ENCODE measurements at places on chromosomes 6 and 20.
A peak's percentile ranks its signal among the peaks of the same experiment; 100 is the strongest.

DNA sequence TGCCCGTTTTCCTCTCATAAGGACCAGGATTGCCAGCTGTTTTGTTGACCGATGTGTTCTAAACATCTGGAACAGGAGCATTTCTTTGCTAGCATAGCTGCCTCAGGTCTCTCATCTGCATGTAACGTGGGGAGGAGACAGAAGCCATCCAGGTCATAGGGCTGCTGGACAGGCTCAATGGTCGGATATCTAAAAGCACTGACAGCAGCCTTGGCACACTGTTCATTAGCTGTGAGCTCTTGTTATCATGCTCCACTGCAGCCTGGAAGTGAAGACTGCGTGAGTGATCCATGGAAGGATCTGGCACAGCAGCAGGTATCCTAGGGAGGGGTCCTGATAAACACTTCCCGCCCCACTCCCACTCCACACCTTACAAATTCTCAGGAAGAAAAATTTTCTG, 175.3 kb downstream of the LRFN2 start:
- no peak for DNase-seq

- no peak for DNase-seq
Observed at GRCh38 chr6:24565196-24565595, 70.4 kb downstream of the ALDH5A1 start.

GRCh38 chr6:107668743-107669474, 155.2 kb downstream of the SCML4 start:
- DNase-seq, result no peak

GRCh38 chr6:15512721-15513120, 150.1 kb downstream of the DTNBP1 start:
- DNase-seq, result no peak

GRCh38 chr6:56906752-56907151, 48.2 kb upstream of the BEND6 start:
- DNase-seq, result no peak

DNA sequence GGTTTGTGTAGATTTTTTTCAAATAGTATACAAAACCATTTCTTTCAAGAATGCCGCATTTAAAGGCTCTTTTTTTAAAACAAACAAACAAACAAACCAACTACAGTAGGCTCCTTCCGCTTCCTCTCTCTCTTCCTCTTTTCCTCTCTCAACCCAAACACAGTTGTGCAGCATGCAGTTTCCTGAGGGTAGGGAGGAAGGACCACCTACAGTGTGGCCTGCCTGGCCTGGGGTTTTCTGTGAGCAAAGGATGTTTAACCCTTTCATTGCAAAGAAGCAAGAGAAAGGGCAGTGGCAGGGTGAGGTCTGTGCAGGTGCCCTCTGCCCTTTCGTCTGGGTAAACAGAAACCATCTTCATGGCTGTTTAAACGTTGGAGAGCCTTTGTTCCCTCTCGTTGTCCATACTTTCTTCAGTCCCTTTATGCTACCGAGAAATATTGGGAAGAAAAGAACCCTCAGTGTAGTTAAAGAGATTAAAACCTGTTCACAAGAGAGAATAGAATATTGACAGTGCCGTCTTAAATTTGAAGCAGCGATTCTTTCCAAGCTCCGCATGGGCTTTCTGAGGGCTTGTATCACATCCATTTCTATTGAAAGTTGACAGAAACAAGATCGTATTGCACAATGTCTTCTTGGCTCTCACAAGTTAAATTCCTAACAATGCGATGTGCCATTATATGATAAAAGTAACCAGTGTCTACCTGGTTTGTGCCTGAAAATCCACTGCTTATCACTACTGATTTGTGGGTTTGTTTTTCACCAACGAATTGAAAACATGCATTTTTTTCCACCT, 215.5 kb upstream of the SNX9 start:
- DNase-seq, result no peak

DNA sequence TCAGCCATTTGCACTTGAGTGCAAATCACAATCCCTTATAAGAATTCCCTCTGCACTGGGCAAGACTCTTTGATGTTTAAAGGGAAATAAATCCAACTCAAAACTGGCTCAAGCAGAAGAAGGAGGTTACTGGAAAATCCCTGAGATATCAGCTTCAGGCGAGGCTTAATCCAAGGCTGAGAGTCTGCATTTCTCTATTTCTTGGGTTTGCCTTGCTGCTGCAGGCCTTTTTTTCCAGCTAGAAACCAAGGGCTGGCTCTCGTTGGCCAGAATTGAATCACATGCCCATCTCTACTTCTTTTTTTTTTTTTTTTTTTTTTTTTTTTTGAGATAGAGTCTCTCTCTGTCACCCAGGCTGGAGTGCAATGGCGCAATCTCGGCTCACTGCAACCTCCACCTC, 11.7 kb downstream of the HCK start:
- no peak for DNase-seq

DNA sequence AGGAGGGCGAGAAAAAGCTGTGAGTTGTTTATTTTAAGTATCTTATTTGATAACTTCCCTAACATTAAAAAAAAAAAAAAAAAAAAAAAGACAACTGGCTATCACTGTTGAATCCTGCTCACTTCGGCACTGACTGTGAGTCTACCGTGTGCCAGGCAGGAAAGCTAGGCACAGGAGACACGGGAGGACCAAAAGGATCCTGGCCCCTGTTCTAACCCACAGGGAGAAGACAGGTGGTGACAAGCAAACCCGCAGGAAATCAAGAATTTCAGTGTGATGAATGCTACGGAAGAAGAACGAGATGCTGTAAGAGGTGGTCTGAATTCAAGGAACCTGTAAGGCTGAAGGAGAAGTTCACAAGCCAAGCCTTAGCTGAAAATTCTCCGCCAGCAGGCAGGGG, 94.7 kb upstream of the NFATC2 start:
- DNase-seq, result no peak

DNA sequence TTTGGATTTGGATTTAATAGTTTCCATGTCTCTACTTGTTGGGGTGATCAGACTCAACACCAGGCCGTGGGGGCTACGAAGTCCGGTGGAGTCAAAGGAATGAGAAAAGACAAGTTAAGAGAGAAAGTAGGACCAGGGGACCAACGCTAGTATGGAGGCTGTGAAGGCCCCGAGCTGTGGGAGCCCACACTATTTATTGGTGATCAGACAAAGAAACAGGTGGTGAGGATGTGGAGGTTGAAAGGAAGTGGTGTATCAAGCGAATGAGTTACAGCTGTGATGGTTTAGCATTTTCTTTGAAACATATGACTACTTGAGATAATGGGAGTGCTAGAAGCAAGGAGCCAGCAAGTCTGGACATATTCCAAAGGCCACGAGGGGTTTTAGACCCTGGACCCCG, 62.4 kb downstream of the AKAP7 start:
- no peak for DNase-seq

- DNase-seq, result no peak
Observed at GRCh38 chr6:5674721-5675120, 332.0 kb downstream of the NRN1 start.

- no peak for DNase-seq
Observed at GRCh38 chr6:159989492-159990480, 20.9 kb downstream of the IGF2R start.

DNA sequence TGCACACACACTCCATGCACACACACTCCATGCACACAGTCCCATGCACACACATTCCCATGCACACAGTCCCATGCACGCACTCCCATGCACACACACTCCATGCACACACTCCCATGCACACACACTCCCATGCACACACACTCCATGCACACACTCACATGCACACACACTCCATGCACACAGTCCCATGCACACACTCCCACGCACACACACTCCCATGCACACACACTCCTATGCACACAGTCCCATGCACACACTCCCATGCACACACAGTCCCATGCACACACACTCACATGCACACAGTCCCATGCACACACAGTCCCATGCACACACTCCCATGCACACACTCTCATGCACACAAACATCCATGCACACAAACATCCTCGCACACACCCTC, 168.4 kb downstream of the TTLL2 start:
- no peak for DNase-seq

- no peak for DNase-seq
Observed at GRCh38 chr6:80477591-80477990, 371.1 kb downstream of the BCKDHB start.

DNA sequence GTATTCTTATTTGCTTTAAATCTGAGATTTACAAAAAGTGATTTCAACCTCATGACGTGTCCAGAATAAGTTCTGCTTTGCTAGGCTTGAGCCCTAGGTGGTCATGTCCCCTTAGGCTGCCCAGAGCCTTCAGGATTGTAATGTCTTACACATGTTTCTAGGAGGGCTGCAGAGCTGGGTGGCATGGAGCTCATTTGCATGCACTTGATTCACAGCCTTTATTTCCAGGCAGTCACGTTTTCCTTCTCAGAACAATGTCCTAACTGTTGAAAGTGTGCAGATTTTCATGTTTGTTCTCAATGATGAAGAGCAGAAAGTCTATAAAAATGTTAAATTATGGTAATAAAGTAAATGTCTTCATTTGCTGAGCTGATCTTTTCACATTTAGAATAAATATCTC, 448.6 kb upstream of the SOX4 start:
- DNase-seq, result no peak

- no peak for DNase-seq
Observed at GRCh38 chr20:20663841-20664240, 48.6 kb downstream of the RALGAPA2 start.

DNA sequence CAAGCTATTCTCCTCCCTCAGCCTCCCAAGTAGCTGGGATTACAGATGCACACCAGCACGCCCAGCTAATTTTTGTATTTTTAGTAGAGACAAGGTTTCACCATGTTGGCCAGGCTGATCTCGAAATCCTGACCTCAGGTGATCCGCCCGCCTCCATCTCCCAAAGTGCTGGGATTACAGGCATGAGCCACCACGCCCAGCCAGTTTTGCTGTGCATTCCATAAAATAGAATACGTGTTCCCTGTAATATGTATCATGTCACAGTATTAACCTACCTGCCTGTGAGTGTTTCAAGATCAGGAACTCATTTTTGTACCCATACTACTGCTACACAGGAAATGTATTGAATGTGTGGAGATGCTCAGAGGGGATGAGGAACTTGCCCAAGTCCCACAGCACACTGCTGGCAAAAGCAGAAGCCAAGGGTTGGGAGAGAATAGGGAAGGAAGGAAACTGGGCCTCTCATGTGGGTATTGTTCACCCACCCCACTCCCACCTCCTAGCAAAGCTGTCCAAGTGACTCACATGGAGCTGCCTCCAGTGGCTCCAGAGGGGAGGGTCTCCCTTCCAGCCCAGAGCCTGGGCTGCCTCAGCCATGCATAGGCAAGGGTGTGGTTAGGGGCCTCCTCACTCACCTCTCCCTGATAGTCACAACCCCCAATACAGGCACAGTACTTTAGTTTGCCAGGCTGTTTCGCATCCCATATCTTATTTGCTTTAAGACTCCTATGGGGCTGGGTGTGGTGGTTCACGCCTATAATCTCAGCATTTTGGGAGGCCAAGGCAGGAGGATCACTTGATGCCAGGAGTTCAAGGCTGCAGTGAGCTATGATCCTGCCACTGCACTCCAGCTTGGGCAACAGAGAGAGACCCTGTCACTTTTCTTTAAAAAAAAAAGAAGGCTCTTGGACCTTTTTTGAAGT, 9.4 kb downstream of the HM13 start:
- no peak for DNase-seq

GRCh38 chr6:37177077-37177934, 7.4 kb downstream of the PIM1 start:
- no peak for DNase-seq

DNA sequence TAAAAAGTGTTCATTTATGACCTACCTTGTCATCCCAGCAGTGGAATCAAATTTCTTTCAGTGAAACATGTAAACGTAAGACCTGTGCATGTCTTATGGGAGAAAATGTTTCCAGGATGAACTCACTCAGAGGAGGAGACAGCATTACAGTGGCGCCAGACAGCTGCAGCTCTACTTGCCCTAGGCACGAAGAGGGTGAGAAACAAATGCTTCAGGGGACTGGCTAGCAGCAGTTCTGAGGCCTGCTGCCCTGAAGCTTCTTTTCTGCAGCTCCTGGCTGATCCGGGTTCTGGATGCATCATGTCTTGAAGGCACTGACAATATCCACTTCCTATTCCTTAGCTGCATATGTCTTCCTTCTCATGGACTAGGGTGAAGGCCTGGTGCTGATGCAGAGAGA, 120.2 kb downstream of the QRSL1 start:
- DNase-seq, result no peak

GRCh38 chr6:43442935-43443334, 12.4 kb downstream of the DLK2 start:
- DNase-seq, result no peak

GRCh38 chr20:13260650-13261279, 39.7 kb downstream of the ISM1 start:
- no peak for DNase-seq

DNA sequence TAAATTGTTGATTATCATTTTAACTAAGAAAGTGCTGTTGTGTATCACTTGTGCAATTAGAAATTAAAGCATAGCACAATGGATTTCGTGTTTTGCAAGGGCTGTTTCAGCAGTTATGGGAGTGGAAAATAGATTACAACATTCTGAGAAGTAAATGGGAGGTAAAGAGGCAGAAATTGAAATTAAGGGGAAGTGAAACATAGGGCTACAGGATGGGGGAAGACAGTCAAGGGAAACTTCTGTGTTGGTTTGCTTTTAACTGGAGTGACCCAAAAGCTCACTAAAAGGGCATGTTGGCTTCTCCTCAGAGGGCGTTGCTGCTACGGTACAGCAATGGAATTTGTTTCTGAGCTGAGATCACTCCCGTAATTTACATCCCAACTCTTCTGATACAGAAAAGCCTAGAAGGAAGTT, 147.5 kb downstream of the BCAS1 start:
- DNase-seq, result no peak

- peak; percentile 98 for DNase-seq
Observed at GRCh38 chr20:63653041-63653973, at the start of gene STMN3. Gene STMN3, minus strand, starts transcription at chr20:63653424. Its CDS starts 79 bp downstream, at chr20:63653345.

DNA sequence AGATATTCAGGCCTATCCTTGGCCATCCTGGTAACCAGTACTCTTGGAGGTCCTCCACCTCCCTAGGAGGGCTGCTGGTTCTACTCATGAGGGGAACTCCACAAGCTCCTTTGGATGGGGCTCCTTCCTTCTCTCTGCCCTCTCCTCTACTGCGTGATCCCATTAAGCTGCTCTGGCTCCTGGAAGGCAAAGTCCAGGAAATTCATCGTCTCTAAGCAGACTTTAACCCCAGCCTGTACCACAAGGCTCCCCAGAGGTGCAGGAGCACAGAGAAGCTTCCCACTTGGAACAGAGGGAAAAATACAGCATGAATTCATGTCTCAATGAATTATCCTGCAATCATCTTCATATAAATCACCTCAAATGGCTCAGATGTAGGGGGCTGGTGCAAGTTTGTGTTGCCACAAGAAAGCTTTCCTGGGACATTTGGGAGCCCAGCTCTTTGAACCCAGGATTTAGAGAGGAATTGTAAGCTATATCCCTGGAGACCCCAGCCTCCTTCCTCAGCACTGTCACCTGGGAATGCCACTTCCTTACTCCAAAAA, 355.4 kb downstream of the CDC5L start:
- DNase-seq, result no peak
